ENCODE measurements at places on chromosomes 4 and X.

GRCh38 chrX:115912372-115912897, 258.1 kb upstream of the AGTR2 start:
- DNase-seq = no peak

DNA sequence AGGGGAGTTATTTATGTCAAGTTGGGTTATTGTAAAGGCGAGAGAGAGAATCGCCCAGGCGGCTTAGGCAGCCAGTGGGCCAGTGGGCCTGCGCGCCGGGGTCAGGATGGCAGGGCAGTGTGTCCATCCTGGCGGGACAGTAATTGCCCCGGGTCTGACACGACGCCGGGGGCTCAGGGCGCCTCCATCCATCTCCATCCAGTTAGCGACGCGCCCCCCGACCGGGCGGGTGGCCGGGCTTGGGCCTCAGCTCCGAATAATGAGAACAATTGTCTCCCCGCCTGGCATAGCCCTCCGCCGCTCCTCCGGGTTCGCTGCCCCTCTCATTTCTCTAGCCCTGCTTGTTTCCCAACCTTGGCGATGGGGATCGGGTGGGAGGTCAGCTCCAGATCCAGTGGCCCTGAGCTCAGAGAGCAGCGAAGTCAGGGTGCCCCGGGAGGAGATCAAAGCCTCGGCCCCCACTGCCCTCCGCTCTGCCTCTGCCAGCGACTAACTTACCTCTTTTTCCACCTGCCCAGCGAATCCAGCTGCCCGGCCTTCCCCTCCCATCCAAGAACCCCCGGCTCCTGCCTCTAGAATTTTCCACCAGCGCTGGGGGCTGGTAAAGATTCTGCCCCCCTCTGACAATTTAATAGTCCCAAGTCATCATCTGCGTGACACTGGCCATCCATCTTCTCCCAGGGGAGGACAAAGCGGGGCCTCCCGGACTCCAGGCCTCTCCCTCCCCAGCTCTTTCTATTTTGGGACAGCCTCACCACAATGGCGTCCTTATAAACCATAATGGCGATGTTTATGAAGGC, 56.9 kb upstream of the TMEM33 start:
- no peak for DNase-seq

DNA sequence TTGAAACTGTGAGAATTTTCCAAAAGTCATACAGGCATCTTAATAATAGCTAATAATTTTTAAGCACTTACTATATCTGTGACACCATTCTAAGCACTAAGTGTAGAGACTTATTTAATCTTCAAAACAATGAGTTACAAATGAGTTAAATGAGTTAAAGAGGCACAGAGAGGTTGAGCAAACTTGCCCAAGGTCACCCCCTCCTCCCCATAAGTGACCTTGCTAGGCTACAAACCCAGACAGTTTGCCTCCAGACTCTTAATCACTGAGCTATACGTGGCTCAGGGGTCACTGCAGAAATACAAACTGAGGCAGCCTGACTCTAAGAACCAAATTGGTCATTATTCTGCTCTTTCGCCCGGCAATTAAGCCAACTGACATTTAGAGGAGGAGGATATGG, 15.5 kb downstream of the CTPS2 start:
- no peak for DNase-seq

- DNase-seq = no peak
Observed at GRCh38 chrX:40132751-40133150, 35.0 kb upstream of the BCOR start.

- DNase-seq = peak; percentile 71
Observed at GRCh38 chrX:148069759-148070503, 88.8 kb downstream of the FMR1NB start.

DNA sequence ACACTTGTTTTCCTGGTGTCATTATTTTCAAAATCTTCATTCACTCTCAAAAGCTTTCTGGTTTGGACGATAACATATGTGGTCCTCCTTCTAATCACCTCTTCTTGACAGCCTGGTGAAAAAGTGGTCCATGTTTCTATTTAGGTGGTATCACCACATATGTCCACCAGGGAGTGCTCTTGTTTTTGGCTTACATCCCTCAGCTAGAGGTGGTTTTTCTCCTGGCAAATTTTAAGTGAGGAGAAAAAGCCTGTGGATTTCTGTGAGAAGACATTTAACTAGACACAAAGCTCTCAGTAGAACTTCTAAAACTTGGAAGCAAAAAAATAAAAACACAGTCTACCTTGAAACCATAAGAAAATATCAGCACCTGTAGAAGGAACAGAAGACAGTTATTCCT, 58.0 kb upstream of the FRMPD4 start:
- peak; percentile 3 for DNase-seq

GRCh38 chr4:121684561-121684960, 12.2 kb downstream of the ANXA5 start:
- DNase-seq = no peak

- DNase-seq = no peak
Observed at GRCh38 chr4:10765386-10765785, 80.8 kb upstream of the CLNK start.

DNA sequence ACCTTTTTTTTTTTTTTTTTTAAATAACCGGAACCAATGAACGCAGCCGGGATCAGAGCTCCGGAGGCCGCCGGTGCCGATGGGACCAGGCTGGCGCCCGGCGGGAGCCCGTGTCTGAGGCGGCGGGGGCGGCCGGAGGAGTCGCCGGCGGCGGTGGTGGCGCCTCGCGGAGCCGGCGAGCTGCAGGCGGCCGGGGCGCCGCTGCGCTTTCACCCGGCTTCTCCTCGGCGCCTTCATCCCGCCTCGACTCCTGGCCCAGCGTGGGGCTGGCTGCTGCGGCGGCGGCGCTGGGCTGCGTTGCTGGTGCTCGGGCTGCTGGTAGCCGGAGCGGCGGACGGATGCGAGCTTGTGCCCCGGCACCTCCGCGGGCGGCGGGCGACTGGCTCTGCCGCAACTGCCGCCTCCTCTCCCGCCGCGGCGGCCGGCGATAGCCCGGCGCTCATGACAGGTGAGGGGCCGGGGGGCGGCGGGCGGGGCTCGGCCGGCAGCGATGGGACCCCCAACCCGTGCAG, 337 bp downstream of the STIM2 start:
- DNase-seq = no peak

DNA sequence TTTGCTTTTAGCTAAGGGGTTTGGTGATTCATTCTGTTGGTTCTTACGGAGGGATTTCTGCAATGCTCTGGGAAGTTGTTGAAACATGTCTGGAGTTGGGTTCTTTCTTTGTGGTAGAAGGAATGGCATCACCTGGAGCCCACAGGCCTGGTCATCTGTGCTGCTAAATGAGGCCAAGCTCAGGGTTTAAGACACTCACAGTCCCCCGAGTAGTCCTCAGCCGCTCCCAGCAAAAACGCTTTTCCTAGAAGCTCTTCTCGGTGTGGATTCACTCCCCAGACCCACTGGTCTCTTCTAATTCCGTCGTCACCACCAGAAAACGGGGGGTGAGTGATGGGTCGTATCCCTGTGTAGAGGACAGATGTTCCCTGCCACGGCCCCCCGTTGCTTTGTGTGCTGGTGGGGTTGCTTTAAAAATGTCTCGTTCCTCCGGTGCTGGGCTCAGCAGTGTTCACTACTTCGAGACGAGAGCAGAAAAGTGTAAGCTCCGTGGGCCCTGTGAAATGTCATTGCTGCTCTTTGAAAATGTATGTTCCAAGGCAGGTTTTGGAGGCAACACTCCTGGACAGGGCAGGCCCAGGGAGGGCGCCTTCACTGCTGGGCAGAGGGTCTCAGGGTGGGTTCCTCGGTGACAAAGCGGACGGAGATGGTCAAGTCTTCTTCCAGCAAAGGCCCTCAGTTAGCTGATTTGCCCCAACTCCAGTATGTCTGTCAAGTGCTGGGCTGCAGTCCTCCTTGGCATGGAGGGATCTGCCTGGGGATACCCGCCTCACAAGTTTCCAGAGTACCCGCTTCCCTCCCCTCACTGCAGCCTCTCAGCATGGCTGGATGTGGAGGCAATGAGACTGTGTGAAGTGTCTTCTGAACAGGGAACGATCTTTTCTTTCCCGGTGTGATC, 37.3 kb downstream of the PSAPL1 start:
- DNase-seq = no peak

GRCh38 chrX:66638591-66639500, at the start of gene EDA2R:
Gene EDA2R (minus strand): TSS chrX:66639078. CDS start chrX:66616020, 23,058 bp downstream.
- no peak for DNase-seq

- DNase-seq = peak; percentile 46
Observed at GRCh38 chr4:37881811-37882210, 9.1 kb upstream of the TBC1D1 start.

GRCh38 chrX:10399043-10399741, 221.2 kb downstream of the MID1 start:
- no peak for DNase-seq

- no peak for DNase-seq
Observed at GRCh38 chrX:148874636-148875246, 374.3 kb downstream of the AFF2 start.

DNA sequence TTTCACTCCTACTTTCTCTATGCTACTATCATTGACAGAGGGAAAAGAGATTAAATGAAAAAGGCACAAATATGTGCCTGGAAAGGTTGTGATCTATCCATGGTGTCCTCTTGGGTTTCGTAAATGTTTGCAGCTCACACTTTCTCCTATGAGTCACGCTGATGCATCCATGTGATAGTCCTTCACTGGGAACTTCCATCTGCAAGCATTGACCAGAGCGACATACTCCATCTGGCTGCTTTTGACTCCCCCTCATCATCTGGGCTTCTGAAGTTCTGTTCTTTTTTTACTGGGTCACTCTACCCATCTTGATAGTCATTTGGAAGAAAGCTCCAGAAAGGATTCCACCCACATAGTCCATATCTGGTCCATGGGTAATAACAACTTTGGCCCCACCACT, 84.7 kb upstream of the NDST3 start:
- no peak for DNase-seq

- DNase-seq = no peak
Observed at GRCh38 chrX:43108828-43109227, 330.9 kb upstream of the PPP1R2C start.

DNA sequence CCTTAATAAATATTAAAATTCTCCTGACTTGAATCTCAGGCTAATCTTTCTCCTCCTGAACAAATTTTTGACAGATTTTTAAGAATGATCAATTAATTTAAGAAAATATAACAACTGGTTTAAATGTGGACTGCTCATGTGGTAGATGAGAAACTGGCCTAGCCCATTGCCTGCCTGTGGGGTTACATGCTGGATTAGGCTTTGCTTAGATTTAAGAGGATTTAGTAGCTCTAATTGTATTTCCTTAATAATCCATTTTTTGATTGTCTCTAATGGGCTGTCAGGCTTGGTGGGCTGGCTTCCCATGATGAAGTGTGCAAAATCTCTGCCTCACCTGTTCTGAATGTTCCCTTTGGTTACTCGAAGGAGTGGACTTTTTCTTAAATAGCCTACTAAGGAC, 27.8 kb upstream of the LIMCH1 start:
- DNase-seq = no peak

DNA sequence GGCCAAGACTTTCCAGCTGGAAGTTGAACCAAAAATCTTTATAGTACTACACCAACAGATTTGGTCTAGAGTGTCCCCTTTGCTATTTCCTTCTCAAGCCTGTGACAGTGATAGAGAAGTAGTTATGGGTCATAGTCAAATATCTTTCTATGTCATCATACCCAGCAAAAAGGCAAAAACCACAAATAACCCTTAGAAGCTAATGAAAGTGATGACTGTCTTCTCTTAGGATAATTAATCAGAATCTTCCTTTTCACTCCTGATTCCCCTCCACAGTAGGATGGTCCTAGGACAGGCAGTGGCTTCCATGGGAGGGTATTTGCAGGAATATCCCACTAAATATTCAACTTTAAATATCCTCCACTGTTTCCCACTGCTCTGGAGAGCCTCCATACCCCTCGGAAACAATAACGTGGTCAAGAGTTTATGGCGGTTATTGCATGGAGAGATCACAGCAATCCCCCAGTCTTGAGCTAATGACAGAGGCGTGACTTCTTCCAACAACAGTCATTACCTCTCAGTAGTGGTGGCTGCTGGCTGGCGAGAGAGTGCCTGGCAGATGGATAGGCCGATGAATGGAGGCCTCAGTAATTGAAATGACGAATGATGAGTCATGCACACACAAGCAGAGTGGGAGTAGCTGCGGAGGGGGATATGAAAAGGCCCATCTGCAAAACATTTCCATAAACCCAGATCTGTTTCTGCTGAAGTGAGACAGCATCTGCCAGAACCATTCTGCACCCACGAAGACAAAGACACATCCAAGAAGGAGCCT, 154.9 kb downstream of the STK32B start:
- no peak for DNase-seq

GRCh38 chr4:89368861-89369260, 61.3 kb upstream of the GPRIN3 start:
- DNase-seq = peak; percentile 61

DNA sequence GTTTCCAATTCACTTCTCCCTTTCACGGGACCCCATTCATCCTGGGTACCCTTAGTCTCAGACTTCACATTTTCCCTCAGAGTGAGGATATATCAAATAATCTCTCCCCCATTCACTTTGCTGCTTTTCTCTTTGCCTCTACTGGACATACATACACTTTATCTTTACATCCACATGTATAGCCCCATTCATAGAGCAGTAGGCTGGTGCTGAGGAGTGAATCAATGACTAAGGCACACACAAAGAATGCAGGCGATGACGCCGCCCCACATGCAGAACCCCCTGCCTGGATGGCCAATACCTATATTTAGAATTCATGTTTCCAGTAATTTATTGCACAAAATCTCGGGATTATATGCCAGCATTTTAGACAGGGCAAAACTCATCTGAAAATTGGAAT, 554.3 kb upstream of the TENM3 start:
- DNase-seq = no peak

- DNase-seq = no peak
Observed at GRCh38 chr4:167918077-167918476, 174.3 kb upstream of the ANXA10 start.

GRCh38 chr4:171993247-171993646, 180.0 kb downstream of the GALNTL6 start:
- DNase-seq = no peak

- DNase-seq = no peak
Observed at GRCh38 chr4:32435308-32435707, 1715.1 kb downstream of the PCDH7 start.

GRCh38 chr4:102683881-102684609, 76.7 kb downstream of the MANBA start:
- DNase-seq = no peak

DNA sequence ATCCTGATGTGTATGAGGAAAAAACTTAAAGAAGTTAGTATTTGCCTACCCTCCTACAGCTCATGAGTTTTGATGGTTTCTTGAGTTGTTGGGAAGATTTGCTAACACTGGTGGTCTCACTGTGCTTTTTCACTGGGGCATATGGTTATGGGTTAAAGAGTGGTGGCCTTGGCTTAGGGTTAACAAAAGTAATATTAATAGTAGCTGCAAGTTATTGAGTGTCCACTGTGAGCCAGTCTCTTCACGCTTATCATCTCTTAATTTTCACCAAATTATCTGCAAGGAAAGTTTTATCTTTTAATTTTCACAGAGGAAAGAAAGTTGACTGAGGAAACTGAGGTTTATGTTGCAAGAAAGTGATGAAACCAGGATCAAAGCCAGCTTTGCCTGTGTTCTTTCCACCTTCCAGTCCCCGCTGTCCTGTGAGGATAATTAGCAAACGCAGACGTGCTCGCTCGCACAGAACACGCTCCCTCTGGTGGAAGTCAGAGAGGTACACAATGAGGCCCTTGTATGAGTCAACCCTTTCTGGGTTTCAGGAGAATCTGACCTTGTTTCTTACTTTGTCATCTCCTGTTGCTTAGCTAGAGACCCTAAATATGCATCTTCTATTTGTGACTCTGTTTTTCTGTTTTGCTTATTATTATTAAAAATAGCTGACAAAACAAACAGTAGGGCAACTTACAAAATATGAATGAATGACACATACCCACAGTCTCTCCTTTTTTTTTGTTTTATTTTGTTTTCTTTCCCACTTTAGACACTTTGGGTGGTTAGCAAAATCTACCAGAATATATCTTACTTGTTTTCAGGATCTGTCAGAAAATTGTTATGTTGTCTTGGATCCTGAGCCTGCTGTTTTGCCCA, 94.3 kb downstream of the DDIT4L start:
- peak; percentile 68 for DNase-seq

All from suppressor macrophage treated with lipopolysaccharide for 4 hours (primary cell).